ENCODE measurements at places on chromosomes 7 and 10.

DNA sequence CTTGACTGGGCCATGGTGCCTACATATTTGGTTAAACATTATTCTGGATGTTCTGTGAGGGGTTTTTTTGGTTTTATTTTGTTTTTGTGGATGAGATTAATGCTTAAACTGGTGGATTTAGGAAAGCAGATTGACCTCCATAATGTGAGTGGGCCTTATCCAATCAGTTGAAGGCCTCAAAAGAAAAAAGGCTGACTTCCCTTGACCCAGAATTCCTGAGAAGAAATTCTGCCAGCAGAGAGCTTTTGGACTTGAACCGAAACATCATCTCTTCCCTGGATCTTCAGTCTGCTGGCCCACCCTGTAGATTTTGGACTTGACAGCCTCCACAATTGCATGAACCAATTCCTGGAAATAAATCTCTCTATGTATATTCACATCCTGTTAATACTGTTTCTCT lies 94.4 kb downstream of the ADRA2A start:
- no peak for DNase-seq

DNA sequence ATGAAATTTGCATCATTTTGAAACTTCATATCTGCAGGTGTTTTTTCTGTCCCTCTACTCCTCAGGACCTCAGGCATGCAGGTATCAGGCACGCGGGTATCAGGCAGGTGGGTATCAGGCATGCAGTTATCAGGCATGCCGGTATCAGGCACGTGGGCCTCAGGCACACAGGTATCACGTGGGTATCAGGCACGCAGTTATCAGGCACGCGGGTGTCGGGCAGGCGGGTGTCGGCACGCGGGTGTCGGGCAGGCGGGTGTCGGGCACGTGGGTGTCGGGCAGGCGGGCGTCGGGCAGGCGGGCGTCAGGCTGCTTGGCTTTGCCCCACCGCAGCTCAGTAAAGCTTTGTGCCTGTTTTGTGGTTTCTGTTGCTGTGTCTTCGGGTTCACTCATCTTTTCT lies 8.7 kb downstream of the SPRN start:
- DNase-seq = no peak

DNA sequence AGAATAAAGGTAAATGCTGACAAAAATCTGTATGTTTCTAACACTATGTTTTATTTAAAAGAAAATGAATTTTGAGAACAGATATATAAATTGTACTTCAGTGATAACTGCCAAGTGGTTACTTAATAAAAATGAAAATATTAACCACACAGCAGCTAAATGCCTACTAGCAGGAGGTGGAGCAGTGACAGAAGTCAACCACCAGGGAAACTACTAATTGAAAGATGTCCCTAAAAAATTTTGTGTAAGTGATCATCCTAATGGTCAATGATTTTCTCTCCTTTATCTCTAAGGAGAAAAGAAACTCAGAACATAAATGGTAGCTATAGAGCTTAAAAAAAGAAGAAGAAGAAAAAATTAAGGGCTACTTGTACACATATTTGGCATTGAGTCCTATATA lies 22.9 kb downstream of the WNT16 start:
- DNase-seq = peak; percentile 26

GRCh38 chr7:3196629-3197400 lies 104.2 kb upstream of the SDK1 start:
- DNase-seq = no peak

GRCh38 chr7:41972270-41972669 lies 264.7 kb downstream of the GLI3 start:
- no peak for DNase-seq

GRCh38 chr10:55398497-55398882 lies 597.5 kb upstream of the PCDH15 start:
- no peak for DNase-seq

GRCh38 chr10:21368728-21369425 lies 156.6 kb downstream of the SKIDA1 start:
- DNase-seq = no peak

GRCh38 chr10:24579906-24580305 lies 143.8 kb downstream of the ARHGAP21 start:
- no peak for DNase-seq

GRCh38 chr10:45557275-45557905 lies 115.2 kb downstream of the ZFAND4 start:
- no peak for DNase-seq

GRCh38 chr10:102729029-102730026 lies 14.4 kb upstream of the WBP1L start:
- peak; percentile 90 for DNase-seq

DNA sequence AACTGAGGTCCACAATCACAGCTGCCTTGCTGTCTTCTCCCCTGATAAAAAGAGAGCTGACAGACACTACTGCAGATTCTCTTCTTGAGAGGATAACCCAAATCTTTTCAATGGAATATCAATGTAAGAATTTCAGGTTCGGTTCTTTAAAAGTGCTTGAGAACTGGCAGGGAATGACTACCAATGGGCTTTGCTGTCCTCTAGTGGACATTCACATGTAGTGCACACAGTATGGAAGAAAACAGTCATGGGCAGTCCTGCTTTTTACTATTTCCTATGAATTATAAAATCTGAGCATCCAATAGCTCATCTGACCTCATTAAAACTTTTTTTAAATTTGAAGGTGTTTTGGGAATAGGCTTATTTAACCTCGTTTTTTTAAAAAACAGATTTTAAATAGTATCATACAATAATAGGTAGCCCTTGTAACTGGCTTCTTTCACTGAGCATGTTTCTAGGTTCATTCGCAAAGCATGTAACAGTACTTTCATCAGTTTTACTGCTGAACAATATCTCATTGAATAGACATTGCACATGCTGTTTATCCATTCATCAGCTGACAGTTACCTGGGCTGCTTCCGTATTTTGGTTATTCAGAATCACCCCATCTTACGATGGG lies 18.3 kb downstream of the FZD9 start:
- DNase-seq = peak; percentile 78

DNA sequence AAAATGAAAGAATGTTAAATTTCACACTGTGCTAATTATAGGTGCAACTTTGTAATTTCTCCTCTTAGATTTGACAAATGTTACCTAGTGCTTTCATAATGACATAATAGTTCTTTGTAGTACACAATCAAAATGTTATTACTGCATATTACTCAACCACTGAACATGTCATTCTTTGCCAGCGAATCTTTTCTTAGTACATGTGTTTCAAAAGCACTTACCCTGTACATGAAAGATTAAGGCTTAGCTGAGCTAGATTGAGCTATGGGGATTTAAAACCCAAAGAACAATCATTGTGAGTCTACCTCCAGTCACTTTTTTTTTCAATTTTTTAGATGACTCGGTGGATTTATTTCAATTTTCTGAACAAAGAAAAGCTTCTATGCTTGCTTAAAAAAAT lies 123.5 kb upstream of the FERD3L start:
- DNase-seq = no peak

- DNase-seq = no peak
These were observed 94.9 kb downstream of the ZWINT start for GRCh38 chr10:56266120-56266519.

GRCh38 chr10:110786172-110786571 lies 85.6 kb upstream of the PDCD4 start:
- DNase-seq = peak; percentile 59

DNA sequence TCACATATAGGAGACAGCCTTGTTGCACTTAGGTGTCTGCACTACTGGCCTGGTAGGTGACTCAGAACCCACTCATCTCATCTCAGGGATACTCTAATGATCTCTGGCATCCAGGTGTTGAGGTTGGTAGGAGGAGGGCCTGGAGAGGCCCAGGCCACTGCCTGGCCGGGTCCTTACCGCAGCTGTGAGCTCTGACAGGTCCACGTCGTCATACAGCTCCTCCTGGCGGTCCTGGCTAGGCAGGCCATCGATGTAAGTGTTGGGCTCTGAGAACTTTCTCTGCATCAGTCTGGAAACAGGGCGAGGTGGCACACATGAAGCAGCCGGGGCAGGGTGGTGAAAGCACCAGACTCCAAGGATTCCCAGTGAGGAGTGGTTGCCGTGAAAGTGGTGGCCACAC lies 62.1 kb downstream of the VWA2 start:
- peak; percentile 41 for DNase-seq

DNA sequence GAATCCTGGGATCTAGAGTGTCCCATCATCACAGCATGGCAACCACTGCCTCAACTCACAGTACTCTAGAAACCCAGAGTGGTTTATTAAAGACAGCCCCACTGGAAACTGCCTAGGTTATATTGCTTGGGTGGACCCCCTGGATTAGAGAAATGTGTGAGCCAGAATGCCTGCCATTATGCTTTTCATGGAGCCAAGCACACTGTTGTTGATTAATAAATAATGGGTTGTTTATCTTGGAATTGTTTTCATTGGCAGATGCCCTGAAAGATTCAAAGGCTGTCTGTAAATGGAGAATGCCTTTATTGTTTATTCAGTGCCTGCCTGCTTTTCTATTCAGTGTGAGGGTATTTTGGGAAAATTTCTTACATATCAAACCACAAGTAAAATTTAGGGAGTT lies 52.1 kb downstream of the GNAI1 start:
- DNase-seq = peak; percentile 31

- DNase-seq = peak; percentile 58
These were observed 107.7 kb upstream of the MPP7 start for GRCh38 chr10:28410420-28411135.

- no peak for DNase-seq
These were observed 125.8 kb upstream of the PDSS1 start for GRCh38 chr10:26571655-26572054.

DNA sequence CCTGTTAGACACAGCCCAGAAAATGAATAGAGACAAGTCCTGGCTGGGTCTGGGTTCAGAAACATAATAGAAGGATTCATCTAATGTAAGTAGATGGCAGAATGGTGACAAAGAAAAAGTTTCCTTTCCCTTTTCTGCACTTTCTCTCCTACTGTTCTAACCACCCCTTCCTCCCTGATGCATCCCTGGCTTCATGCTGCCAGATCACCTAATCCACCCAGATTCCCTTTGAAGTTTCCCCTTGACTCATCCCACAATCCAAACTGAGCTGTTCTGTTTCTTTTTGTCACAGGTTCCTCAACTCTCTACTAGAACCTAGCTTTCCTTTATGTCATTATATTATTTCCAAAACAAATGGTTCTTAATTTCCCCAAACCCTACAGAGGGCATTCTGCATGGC lies 1.1 kb upstream of the MACC1 start:
- peak; percentile 90 for DNase-seq

GRCh38 chr10:112954974-112955581 lies 5.0 kb downstream of the TCF7L2 start:
- DNase-seq = no peak

DNA sequence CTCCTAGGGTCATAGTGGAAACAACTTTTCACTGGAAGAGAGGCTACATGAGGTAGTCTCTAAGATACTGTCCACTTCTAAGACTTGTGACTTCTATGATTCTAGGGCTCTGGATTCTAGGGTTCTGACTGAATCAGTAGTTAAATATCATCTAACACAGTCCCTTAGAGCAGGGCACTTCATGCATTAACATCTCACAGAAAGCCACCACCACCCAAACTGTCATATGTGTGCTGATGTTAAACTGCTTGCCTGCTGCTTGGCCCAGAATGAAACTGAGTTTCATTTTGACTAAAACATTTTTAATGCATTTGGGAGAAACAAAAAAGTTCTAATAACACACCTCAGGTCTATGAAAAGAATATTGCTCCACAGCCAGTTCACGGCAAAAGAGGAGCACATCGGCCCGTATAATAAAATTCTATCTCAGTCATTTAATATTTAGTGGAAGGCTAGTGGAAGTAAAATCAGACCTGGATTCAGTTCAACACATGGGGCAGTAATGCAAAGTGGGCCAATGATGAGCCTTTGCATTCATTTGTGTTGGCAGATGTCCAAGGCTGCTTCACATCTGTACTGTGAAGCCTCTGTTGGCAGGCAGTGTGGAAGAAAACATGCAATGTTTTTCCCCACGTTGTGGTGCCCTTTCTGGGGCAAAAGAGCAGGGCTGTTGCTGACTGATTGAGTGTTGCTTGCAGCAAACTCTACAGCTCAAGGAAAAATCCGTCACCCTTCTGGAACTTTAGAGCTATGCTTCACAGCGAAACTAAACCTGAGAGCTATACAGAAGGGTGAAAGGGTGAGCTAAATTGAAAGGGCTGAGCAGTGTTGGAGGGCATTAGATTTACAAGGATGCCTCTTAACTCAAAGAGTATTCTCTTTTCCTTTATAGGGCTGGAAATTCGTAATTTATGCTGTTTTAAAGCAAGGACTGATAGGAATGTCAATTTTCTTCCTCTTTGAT lies 33.5 kb upstream of the AUTS2 start:
- DNase-seq = peak; percentile 44

All from DMS53 (cell line).